ENCODE measurements at places on chromosomes 7 and 10. TPM values are rescaled to one million over a fixed set of nuclear protein-coding genes. Genes with fewer than 3 reads are reported as not detected.
A peak's percentile ranks its signal among the peaks of the same experiment; 100 is the strongest.

GIMAP4 gene
- 6.6 TPM for total RNA-seq

GTPBP10 gene
- total RNA-seq, result 28.6 TPM

RBM20 gene
- total RNA-seq, result 0.80 TPM

UTF1 gene
- not detected for total RNA-seq

HMX3 gene
- 0.64 TPM for total RNA-seq

OR2A12 gene
- not detected for total RNA-seq

DNA sequence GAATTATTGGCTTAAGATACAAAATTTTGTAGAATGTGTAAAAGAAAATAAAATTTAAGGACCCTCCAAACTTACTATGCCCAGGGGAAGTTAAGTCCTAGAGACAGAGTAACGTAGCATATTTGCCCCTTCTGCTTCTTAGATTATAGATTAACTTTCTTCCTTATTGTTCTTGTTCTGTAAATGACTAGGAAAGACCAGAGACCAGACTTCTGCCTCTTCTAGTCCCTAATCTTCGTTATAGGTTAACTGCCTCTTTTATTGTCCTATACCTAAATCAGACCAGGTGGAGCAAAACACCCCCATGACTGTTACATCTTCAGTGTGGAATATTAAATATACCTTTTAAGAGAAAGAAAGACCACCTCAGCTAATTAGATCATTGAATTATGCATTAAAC, 160.5 kb downstream of the PHTF2 start:
- no peak overlapping the region for H3K27ac ChIP-seq

DNA sequence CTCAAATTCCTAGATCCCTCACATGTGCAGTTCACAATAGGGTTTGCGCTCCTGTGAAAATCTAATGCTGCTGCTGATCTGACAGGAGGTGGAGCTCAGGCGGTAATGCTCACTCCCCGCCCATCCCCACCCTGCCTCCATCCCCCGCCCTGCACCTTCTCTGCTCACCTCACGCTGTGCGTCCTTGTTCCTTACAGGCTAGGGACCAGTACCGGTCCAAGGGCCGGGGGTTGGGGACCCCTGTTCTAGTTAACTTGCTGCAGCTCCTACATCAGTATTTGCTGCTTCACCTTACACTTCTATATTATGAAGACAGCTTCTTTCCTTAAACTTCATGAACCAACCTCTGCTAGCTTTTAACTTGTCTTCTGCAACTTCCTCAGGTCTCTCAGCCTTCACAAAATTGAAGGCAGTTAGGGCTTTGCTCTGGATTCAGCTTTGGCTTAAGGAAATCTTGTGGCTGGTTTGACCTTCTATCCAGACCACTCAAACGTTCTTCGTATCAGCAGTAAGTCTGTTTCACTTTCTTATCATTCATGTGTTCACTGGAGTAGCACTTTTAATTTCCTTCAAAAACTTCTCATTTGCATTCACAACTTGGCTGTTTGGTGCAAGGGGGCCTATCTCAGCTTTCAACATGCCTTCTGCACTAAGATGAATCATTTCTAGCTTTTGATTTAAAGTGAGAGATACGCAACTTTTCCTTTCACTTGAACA, 1.7 kb upstream of the TNKS2 start:
- H3K4me1 ChIP-seq, result peaks cover 9% of the 10 kb centered on the region
- H3K27ac ChIP-seq, result peak overlapping the region; percentile 38
- peak; percentile 70 for DNase-seq
- H3K36me3 ChIP-seq, result no peaks in the 10 kb centered on the region
- peak overlapping the region; percentile 25 for H3K4me3 ChIP-seq
- no peaks in the 10 kb centered on the region for H3K27me3 ChIP-seq

DNA sequence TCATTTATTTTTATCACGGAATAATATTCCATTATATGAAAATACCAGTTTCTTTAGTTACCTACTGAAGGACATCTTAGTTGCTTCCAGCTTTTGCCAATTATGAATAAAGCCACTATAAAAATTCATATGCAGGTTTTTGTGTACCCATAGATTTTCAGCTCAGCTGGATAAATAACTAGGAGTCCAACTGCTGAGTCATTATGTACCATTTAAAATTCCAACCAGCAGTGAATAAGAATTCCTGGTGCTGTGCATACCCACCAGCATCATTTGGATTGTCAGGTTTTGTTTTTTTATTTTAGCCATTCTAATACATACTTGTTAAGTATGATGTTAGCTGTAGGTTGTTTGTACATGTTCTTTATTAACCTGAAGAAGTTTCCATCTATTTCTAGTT, 14.5 kb downstream of the FAM24B start:
- no peaks in the 10 kb centered on the region for H3K36me3 ChIP-seq
- H3K4me1 ChIP-seq, result no peaks in the 10 kb centered on the region
- no peak overlapping the region for H3K4me3 ChIP-seq
- H3K27me3 ChIP-seq, result no peaks in the 10 kb centered on the region

DNA sequence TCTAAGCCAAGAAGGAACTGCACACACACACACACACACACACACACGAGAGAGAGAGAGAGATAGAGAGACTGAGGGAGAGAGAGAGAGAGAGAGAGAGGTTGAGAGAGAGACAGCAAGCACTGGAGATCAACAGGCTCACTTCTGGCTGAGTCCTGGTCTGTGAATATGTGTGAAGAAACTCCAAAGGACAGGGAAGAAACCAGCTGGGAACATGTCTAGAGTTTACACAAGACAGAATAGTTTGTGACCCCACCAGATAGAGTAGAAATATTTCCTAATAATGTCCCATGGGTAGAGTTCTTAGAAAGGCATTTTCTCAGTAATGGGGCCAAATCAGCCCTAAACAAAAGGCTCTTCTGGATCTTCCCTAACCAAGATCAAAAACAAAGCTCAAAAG, 155.5 kb upstream of the IGFBP3 start:
- H3K27ac ChIP-seq, result no peak overlapping the region
- H3K4me1 ChIP-seq, result no peaks in the 10 kb centered on the region
- no peak overlapping the region for H3K4me3 ChIP-seq

DNA sequence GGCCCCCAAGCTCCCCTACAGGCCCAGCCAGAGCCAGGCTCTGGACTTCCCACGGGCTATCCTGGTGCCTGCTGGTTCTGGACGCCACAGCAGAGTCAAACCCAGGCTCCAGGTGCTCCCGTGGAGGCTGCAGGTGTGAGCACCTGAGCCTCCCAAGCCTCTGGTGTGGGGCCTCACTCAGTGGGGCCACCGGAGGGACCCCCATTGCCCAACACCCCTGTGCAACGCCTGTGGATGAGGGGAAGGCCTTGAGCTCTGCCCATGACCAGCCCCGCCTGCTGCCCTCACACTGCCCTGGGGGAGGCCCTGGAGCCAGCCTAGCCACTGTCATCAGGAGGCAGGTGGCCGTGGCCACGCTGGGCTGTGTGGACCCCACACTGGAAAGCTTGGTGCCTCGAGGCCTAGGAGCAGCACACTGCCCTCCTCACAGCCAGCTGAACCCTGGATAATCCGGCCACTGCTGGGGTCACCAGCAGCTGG, 229.3 kb downstream of the MAD1L1 start:
- H3K27ac ChIP-seq, result no peak overlapping the region
- H3K4me3 ChIP-seq, result no peak overlapping the region
- no peak for DNase-seq
- no peaks in the 10 kb centered on the region for H3K4me1 ChIP-seq
- no peaks in the 10 kb centered on the region for H3K27me3 ChIP-seq

- H3K36me3 ChIP-seq, result no peaks in the 10 kb centered on the region
- no peaks in the 10 kb centered on the region for H3K4me1 ChIP-seq
- no peak for DNase-seq
These were observed 462.2 kb upstream of the NRP1 start for GRCh38 chr10:33796680-33797079.

DNA sequence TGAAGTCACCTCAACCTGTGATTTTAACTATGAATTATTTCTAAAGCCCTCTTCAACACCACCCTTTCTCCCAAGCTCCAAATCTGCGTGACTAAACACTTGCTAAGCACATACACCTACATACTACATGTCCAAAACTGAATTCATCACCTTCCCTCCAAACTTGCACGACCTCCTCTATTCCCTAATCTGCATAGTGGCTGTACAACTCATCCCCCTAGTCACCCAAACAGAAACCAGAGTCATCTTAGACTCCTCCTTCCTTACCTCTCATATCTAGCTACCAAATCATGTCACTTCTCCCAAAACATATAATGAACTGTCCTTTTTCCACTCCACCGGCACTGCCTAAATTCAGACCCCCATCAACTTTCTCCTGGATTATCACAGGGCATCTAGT, 16.2 kb downstream of the ARHGAP21 start:
- H3K4me1 ChIP-seq, result peaks cover 7% of the 10 kb centered on the region
- no peaks in the 10 kb centered on the region for H3K27me3 ChIP-seq
- H3K36me3 ChIP-seq, result no peaks in the 10 kb centered on the region
- H3K4me3 ChIP-seq, result no peak overlapping the region
- H3K27ac ChIP-seq, result no peak overlapping the region

DNA sequence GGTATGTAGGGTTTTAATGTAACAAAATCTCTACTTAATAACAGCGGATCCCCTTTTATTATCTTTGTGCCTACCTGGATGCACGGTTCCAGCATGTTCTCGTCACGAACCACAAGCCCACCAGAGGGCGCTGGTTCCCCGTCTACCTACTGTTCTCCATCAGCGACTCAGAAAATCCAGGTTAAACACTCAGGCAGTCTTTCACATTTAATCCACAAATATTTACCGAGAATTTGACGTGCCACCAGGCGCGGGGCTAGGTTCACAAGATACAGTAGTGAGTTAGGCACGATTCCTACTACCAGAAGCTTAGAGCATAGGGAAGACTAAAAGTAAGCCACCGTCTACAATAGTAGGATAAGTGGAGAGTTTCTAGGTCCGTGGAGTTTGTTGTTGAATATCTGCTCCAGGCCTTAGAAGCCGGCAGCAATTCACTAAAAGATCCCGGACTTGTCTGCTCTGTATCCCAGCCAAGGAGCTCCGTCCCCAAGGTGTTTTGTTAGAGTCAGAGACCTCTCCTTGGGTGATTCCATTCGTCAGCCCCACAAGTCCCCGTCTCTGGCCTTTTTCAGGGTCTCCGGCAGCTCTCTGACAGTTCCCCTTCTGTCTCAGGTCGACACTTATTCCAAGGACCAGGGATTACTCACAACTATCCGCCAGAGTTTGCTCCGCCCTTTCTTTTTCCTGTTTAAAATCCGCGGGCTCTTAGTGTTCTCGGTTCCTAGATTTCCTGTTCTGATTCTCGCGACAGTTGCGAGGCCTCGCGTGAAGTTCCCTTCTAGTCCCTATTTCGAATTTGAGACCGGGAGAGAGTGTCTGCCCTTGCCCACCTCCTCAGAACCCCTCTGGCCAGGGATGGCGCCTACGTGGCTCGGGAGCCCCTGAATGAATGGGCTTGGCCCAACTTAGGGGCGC, 1.5 kb upstream of the KAZALD1 start:
- peak overlapping the region; percentile 94 for H3K27ac ChIP-seq
- peaks cover 19% of the 10 kb centered on the region for H3K4me1 ChIP-seq
- H3K4me3 ChIP-seq, result peak overlapping the region; percentile 60
- H3K36me3 ChIP-seq, result no peaks in the 10 kb centered on the region
- DNase-seq, result peak; percentile 97
- peaks cover 9% of the 10 kb centered on the region for H3K27me3 ChIP-seq

- H3K27ac ChIP-seq, result no peak overlapping the region
- H3K27me3 ChIP-seq, result no peaks in the 10 kb centered on the region
- H3K4me1 ChIP-seq, result peaks cover 6% of the 10 kb centered on the region
- H3K4me3 ChIP-seq, result peak overlapping the region; percentile 46
- H3K36me3 ChIP-seq, result no peaks in the 10 kb centered on the region
These were observed 1.1 kb downstream of the EPHB6 start for GRCh38 chr7:142855756-142856564.

DNA sequence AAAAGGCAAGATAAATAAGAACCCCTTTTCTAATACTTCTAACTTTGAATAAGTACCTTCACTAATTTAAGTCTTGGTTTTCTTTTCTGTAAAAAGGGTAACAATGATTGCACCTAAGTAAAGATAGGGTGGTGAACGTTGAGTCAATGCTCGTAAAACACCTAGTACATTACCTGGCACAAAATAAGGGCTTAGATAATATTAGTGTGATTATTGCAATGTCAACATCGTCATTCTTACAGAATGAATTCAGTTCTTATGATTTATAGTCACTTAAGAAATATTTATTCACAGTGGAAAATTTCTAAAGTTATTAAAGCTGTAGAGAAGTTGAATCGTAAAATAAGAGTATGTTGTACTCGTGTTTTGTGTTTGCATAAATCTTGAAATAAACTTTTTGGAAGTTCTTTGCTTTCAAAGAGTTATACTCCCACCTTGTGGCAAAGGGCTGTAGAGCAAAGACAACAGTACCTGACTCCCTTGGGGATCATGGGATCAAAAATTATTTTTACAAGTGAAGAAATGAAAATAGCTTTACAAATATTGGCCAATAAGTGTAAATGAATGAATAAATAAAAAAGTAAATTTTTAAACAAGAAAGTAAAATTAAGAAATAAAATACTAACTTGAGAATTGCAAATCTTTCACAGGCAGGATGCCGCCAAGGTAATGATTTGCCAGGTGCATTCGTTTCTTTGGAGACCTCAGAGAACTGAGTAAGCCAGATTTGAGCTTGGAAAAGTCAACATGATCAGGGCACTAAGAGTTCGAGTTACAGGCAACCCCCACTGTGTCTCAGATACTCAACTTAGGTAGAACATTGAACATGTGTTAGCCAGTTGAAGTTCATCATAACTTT, 285.8 kb upstream of the CACNA2D1 start:
- no peak overlapping the region for H3K27ac ChIP-seq
- H3K4me3 ChIP-seq, result no peak overlapping the region
- H3K36me3 ChIP-seq, result no peaks in the 10 kb centered on the region
- no peak for DNase-seq

DNA sequence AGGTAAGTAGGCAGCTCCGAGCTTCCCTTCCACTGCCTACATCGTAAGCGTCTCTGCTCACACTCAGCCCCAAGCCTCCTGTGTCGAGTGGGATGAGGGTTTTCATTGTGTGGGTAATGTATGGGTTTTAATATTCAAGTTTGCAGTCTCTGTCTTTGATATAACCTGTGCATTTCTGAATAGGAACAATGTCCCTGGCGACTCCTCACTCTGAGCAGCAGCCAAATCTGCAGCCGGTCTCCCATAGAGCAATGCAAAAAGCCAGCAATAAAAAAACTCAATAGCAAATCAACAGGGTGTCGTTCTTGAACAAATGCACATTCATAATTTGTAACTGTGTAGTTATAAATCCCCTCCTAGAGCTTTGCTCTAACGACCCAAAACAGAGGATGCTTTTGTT, 33.4 kb downstream of the PPP1R17 start:
- H3K4me3 ChIP-seq, result no peak overlapping the region
- DNase-seq, result no peak
- H3K27me3 ChIP-seq, result no peaks in the 10 kb centered on the region
- H3K36me3 ChIP-seq, result no peaks in the 10 kb centered on the region
